ENCODE measurements at places on chromosomes 4 and X. TPM values are rescaled to one million over a fixed set of nuclear protein-coding genes. Genes with fewer than 3 reads are reported as not detected.
A peak's percentile ranks its signal among the peaks of the same experiment; 100 is the strongest.

The CSAG1 gene
- total RNA-seq: not detected

The FAM149A gene
- 0.28 TPM for total RNA-seq

The TRMT10A gene
- 10.1 TPM for total RNA-seq

The IL1RAPL1 gene
- total RNA-seq: not detected

The ABHD18 gene
- 24.6 TPM for total RNA-seq

DNA sequence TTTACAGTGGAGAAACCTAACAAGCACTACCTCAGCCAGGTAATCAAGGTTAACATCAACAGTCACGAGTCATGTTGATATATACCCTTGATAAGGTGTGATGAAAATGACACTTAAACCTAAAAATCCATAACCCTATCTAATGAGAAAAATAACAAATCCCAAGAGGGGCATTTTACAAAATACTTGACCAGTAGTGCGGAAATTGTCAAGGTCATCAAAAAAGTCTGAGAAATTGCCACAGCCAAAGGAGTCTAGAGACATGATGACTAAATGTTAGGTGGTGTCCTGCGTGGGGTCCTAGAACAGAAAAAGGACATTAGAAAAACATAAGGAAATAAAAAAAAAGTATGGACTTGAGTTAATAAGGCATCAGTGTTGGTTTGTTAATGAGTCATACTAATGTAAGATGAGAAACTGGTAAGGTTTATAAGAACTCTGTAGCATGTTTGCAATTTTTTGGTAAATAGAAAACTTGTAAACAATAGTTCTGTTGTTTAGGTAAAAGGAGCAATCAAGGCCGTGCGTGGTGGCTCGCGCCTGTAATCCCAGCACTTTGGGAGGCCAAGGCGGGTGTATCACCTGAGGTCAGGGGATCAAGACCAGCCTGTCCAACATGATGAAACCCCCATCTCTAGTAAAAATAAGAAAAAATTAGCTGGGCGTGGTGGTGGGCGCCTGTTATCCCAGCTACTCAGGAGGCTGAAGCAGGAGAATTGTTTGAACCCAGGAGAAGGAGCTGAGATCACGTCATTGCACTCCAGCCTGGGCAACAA is 2.9 kb downstream of the RPL36A start:
- no peak for ATAC-seq

GRCh38 chr4:184476695-184477094 is 2.3 kb upstream of the IRF2 start:
- no peak for ATAC-seq

GRCh38 chr4:116906758-116907157 is 178.6 kb downstream of the TRAM1L1 start:
- ATAC-seq: no peak

GRCh38 chr4:168274871-168275270 is 43.7 kb downstream of the DDX60 start:
- ATAC-seq: no peak

GRCh38 chr4:1857931-1858330 is 2.0 kb upstream of the LETM1 start:
- ATAC-seq: no peak

GRCh38 chr4:26402458-26402857 is 81.6 kb downstream of the RBPJ start:
- no peak for ATAC-seq

DNA sequence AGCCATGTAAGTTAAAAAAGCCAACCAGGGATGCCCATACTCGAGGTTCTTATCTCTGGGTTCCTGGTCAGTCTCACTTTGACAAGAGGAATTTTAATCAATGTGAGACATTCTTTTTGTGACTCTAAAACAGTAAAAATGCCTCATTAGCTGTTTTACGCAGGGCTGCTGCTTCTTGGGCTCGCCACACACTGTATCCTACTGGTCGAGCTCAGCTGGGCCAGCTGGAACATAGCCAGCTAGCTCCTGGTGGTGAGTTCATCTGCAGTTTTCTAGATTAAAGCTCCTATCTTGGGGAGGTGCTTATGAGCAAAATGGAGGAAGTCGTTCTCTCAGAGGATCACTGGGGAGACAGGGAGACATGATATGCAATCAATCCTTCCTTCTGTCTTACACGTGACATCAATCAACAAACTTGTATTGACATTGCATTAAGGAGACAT is 55.9 kb upstream of the LEF1 start:
- ATAC-seq: no peak

DNA sequence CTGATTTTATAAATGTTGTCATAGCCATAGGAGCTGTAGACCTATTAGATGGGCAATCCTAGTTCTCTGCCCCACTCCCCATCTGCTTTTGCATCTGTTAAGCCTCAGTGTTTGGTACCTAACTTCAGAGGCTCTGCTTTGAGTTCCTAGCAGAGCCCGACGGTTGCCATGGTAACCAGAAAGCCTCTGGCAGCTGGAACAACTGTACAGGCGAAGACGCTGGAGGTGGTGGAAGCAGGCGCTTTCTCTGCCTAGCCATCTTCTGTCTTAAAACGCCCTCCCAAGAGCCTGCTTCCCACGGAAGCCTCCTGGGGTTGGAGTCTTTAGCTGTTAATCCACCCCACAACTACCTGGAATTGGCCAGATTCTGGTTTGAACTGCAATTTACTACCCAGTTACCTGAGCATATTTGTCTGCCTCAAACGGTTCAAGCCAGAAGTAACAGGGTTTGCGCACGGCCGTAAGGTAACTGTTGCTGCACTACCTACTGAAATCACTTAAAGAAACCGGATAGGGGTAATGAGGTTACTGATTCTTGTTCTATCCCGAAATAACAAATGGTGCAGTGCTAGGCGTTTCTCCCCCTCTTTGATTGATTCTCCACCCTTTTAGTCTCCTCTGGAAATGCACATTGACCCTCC is 1.0 kb upstream of the GABRG1 start:
- no peak for ATAC-seq

DNA sequence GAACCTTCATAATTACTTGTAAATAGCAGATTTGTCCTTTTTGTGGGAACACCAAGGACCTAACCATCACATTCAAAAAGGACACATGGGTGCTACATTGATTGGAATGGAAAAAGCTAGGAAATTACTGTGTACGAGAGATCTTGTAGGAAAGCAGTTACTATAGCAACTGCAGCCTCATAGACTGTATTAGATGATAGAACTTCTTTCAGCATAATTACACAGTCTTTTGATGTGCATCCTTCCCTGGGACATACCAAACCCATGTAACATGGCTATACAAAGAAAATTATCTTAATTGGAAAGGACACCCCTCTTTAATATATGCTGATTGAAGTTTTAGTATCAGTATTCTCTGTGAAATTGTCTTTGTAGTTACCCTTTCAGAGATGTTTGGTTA is 130.7 kb upstream of the CTSO start:
- ATAC-seq: no peak

- ATAC-seq: no peak
These were observed 81.5 kb downstream of the NHS start for GRCh38 chrX:17456526-17456925.

DNA sequence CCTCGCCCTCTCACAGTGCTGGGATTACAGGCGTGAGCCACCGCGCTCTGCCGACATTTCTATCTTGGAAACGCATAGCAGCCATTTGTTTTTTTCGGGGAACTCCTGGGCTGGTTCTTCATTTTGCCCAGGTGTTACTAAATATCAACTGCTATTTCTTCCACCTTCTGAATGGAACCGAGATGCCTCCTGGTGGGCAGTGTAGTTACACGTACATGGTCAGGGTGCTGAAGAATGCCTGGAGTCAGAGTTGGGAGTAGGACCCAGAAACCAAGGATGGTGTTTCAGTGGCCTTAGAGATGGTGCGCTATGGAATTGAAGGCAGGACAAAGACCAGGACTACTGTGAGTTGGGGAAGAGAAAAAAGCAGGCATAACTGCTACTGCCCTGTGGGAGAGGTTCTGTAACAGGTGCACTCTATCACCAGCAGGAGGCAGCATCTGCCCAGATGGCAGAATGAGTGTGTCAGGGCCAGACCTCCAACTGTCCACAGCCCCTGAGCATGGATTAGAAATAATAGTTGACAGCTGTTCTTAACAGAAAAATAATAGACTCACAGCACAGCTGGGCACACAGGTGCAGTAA is 81.7 kb downstream of the ZC4H2 start:
- ATAC-seq: peak; percentile 59

GRCh38 chrX:29196501-29196900 is 609.3 kb downstream of the IL1RAPL1 start:
- no peak for ATAC-seq

DNA sequence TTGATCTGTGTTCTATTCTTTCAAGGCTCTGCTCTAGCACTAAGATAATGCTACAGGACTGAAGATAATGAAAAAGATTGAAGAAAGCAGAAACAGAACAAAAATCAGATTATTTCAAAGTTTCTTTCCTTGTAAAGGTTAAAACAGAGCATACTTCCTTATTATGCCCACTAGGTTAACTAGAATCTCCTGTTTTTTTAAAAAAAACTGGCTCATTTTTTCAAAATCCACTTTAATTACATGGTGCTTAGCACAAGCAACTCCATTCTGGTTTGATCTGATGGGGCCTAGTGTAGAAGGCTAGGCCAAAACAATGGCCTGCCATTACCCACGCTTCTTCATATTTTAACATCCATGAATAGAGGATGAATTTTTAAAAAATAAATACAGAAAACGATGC is 1.2 kb upstream of the UBA6 start:
- no peak for ATAC-seq

DNA sequence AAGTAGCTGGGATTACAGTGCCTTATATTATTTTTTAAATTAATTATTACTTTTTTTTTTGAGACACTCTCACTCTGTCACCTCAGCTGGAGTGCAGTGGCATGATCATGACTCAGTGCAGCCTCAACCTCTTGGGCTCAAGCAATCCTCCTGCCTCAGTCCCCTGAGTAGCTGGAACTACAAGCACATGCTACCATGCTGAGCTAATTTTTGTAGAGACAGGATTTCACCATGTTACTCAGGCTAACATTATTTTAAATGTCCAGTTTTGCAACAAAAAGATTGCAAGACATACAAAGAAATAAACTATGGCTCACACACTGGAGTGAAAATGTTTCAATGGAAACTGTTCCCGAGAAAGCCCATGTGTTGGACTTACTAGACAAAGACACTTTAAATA is 59.2 kb downstream of the MND1 start:
- ATAC-seq: no peak

DNA sequence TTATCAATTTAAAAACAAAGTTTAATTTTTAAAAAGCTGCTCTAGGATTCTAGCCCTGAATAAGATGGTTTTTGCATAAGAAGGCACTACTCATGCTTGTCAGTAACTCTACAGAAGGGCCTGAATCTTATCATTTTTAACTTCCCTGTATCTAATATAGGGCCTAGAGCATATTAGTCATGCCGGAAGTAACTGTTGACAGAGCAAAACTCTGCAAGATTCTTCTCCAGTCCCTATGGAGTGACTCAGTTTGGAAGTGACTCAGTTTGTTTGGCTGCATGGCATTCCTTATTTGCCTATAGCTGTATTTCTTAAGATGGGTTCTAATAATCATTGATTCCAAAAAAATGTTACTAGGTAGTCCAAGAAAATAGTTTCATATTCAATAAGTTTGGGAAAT is 431.8 kb upstream of the HTR2C start:
- ATAC-seq: no peak

- peak; percentile 77 for ATAC-seq
These were observed 32.7 kb upstream of the MBTPS2 start for GRCh38 chrX:21806691-21807090.

GRCh38 chrX:6299724-6300123 is 71.1 kb upstream of the NLGN4X start:
- ATAC-seq: no peak

GRCh38 chr4:158782551-158783360 is 13.9 kb downstream of the FNIP2 start:
- ATAC-seq: peak; percentile 36

DNA sequence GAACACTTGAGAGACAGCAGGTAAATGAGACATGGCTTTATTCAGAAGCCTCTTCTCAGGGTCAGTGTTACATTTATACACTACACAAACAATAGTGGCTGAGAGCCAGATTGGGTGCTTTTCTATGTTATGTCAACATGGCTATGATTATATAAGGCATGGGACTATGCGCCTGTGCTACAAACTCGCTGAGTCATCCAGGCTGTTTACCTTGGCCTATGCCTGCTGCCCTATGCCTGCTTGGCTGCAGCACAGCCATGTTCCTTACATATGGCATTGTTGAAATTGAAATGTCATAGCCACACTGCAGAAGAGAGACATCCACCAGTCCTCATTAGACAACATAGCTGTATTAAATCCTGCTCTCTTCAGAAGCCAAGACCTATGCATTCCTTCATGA is 236.3 kb upstream of the NWD2 start:
- ATAC-seq: no peak

DNA sequence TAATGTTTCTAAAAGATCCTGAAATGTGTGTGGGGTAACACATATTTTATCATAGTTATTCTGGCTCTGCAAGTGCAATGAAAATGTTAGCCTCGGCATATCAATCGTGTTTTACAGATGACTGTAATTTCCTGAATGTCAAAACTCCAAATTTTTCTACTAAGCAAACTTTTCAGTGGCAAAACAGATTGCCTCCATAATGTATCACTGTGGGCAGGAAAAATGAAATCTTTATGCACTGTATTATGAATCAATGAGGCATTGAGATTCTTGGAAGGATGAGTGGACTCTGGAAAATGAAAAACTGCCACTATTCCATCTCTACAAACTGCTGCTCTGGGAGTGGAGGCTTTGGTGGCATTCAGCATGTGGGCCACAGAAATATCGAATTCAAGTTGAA is 160.1 kb upstream of the MBNL3 start:
- no peak for ATAC-seq

Measured in activated T-helper 17 cell treated with anti-CD3 and anti-CD28 coated beads, Interleukin-2, amount 50 U/mL, for 72 hours (primary cell).